ENCODE measurements at places on chromosomes 2 and 18.

- DNase-seq = no peak
Observed at GRCh38 chr2:231866450-231866849, 59.7 kb downstream of the NPPC start.

DNA sequence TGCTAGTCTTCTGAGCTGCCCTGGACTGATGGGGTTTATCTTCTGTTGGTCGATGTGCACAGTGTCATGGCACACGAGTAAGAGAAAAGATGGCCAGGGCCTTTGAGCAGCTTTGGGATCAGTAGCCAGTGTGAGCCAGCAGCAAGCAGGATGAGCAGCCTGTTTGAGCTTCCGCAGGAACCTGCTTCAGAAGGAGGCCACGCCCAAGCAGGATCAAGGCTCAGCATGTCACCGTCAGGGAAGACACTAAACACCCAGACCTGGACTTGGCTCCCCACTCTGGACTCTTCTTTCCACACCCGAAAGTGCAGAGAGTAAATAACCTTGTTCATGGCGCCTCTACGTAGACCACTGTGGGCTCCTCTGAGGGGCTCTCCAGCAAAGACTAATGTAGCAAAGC lies 25.2 kb upstream of the ASB1 start:
- no peak for DNase-seq

- no peak for DNase-seq
Observed at GRCh38 chr2:98775146-98775986, 44.4 kb upstream of the MGAT4A start.

DNA sequence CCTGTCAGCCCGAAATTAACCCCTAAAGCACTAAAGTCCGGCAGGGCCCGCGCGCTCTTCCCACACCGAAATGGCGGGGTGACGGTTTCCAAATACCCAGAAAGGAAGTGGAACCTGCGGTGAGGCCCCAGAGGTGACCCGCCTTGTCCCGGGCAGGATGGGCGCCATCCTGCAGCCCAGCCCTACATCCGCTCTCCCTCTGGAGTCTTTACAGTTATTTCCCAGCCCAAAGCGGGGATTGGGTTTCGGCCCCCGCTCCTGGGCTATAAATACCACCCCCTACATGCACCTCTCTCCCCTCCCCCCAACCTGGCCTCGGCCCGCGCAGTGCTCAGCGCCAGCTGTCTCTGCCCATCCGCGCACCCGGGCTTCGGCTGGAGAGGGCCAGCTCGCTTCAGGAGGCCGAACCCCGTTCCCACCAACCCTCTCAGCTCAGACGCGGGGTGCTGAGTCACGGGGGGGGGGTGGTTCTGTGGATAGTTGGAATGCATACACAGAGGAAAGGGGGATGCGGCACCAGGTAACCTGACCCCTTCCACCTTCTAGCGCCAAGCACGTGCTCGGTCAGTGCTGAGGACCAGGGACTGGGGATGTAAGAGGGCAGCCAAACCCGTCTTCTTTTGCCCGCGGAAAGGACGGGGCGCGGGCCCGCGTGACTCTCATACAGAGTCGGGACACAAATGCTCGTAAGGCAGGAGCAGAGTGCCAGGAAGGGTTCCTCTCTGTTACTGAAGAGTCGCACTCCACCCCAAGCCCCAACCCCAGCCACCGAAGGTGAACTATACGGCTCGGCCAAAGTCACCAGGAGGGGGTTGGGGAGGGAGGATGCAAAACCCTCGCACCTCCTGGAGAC lies at the start of gene TUBA4B:
Gene TUBA4B, plus strand, starts transcription at position 344 of the 853 bp plus-strand sequence. Its CDS starts 165 bp downstream, at position 509.
- peak; percentile 31 for DNase-seq

GRCh38 chr2:15119722-15120175 lies 441.4 kb downstream of the NBAS start:
- no peak for DNase-seq

DNA sequence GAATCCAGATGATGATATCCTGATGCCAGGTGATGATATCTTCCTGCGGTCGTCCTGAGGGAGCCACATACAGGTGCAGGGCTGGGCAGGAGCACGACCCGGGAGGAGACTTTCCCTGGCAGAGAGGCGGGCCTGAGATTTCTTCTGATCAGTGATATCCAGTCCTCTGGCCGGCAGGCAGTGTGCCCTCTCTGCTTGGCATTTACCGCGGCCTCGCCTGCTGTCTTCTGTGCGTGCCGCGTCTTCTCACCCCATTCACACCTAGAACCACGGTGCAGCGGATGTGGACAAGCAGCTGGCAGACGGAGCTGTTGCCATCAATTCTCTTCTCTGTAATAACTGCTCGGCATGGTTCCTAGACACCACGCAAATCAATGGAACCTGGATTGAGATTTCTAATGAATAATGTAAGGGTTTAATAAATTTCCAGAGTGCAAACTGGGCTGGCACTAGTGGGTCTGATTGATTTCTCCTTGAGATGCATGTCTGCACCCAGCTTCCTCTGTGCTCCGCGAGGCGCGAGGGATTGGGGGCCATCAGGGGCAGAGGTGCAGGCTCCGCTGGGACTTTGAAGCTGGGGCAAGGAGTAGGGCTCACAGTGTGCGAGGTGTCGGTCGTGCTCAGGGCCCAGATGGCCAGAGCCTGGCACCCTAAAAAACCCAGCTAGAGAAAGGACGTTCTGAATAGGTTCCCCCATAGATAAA lies 208.9 kb upstream of the HDAC4 start:
- DNase-seq = no peak

DNA sequence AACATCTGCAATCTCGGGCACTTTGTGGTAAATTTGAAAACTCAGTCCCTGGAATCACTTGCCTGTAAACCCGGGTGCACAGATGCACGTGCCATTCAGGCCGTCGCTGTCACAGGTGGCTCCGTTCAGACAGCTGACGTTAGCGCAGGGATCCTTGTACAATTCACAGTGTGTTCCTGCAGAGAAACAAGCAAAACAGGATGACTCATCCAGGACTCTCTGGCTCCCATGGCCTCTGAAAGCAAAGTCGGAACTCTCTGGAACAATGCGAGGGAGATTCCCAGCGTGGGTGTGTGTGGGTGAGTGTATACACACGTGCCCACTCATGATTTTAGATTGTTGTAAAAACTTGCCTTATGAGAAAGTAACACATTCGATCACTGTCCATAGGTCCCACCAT lies 136.1 kb upstream of the PID1 start:
- no peak for DNase-seq

DNA sequence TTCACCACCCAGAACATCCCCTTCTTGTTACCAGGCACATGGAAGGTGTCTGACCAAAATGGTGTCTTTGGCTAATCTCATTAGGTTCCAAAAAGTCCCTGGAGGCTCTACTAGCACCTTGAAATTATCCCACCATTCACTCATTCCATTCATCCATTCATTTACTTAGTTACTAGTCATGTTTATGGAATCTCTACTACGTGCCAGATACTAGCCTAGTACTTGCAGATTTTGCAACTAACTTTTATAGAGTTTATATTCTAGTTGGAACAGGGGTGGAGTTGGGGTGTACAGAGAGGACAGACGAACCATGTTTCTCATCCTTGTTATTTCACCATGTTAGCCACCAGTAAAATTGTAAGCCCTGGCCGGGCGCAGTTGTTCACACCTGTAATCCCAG lies 4.0 kb upstream of the NOP58 start:
- DNase-seq = no peak

DNA sequence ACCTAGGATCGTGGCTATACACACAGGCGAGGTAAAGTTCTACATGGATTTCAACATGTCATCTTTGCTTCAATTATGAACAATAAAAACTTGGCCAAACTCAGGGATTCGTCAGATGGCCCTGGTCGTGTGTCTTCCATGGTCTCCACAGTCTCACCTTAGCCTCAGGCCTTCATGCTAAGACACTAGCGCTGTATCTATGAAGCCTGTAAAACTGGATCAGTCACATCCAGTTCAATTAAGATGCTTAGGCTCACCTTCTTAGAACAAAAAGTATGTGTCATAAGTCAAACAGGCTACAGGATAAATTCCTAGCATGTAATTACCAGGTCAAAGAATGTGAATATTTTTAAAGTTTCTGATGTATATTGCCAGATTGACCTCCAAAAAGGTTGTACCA lies 113.7 kb upstream of the NRP2 start:
- no peak for DNase-seq

DNA sequence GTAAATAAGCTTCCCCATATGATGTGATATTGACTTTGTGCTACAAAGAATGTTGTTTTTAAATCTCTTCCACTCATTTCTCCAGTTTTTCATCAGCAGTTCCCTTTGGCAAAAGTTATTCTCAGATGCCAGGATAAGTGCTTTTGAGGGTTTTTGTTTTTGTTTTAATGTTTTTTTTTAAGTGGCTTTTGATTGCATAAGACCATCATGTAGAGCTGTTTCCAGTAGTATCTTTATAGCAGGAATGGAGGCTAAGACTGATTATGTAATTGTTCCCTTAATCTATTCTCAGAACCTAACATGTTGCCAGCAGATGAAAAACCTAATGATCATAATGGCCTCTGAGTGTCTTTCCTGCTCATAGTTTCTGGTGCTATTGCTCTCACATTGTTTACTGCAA lies 77.9 kb downstream of the CABLES1 start:
- DNase-seq = no peak

DNA sequence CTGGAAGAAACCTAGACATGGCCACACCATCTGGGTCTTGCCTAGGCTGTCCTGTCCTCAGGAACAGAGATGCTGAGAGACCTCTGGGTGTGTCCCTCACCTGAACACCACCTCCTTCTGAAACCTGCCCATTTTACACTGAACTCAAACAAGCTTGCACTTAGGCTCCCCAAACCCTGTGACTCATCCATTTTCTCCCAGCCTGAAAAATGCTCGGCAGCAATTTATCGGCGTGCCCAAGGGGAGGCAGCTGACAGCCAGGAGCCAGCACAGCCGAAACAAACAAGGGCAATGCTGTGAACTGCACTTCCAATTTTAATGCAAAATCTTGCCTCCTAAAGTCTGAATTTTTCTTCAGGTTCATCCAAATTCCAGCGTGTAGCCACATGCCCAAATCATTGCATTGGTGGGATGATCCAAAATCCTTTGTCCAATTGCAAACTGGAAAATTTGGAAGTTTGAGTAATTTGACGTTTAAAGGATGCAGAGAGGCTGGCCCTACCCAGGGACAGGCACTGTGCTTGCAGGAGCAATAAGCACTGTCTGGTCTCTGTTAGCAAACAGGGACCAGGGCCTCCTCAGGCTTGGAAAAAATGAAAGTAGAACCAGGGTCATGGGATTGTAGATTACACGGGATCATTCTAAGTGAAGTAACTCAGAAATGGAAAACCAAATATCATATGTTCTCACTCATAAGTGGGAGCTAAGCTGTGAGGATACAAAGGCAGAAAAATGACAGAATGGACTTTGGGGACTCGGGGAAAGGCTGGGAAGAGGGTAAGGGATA lies 67.7 kb downstream of the GALNT14 start:
- DNase-seq = no peak

DNA sequence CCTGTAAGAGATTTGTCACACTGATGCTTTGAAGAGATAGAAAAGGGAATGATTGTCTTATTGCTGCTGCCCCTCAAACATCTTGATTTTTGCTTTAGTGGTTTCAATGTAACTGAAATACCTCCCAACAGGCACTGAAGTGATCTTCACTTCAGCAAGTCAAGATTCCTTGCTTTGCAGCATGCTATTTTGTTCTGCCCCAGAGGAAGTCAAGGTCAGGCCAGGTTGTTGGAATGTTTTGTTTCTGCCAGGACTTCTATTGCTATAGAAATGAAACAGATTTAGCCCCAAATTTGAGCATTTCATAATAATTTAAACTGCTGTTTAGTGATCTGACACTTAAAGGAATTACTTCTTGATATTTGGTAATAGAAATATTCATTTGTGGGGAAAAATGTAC lies 277.6 kb downstream of the ZNF804A start:
- DNase-seq = no peak

- DNase-seq = peak; percentile 75
Observed at GRCh38 chr2:11129598-11130449, 25.4 kb upstream of the SLC66A3 start.

GRCh38 chr2:37934591-37935513 lies 9.8 kb downstream of the RMDN2 start:
- no peak for DNase-seq

GRCh38 chr2:233814056-233814835 lies 36.1 kb downstream of the MROH2A start:
- no peak for DNase-seq

- DNase-seq = no peak
Observed at GRCh38 chr18:28757466-28758008, 580.6 kb upstream of the CDH2 start.

DNA sequence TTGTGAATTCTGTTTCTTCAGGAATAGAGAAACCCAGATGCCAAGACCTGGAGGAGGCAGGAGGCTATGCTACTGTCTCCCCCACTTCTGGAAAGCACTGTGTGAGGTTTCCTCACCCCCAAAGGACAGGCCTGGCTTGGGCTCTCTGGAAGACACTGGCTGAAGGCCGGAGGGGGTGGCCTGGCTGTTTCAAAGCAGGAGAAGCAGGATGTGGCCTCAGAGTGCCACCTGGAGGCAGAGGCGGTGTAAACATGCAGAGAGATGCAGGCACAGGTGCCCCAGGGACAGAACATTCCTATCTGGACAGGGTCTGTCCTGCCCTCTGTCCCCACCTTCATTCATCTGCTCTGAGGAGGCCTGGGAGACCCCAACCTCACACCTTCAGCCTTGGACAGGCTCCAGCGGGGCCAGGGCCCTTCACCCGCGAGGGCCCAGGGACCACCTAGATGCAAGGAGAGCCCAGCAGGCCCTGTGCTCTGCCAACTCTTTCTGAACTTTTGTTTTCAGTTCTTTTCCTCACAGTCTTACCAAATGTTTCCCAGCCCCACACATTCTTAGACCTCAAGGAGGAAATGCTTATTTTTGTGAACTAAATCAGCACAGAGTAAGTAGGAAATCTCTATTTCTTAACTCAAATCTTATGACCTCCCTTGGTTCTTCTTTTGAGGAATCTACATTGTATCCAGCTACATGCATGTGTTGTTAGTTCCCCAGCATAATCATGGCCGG lies 79.2 kb downstream of the LONRF2 start:
- peak; percentile 80 for DNase-seq

DNA sequence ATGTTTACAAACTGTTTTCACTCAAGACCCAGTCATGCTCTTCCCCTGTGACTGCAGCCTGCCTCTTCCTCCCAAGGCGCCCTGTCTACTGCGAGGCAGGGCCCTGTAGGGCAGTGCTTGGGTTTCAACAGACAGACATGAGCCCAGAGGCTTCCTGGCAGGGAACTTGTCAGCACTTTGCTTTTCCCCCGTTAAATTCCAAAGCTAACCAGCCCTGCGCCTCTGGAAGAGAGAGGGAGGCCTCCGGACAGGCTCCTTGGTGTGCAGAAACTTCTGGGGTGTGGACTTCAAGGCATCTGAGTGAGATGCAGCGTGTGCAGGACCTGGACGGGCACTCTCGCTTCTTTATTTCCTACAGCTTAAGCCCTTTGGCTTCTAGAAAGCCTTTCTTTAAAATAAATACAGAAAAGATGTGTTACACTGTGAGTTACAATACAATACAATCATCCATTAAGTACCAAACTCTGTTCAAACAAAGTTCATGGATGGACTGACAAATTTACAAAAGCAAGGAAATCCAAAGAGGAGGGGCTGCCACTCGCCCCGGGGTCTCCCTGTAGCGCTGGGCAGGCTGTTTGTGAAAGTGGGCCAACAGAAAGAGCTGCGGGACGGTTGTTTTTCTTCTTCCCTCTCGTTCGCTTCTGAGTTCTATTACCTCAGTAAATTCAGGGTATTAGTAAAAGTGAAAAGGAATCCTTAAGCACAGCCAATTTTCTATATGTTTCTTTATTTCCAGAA lies 8.8 kb upstream of the ZNF516 start:
- no peak for DNase-seq

GRCh38 chr2:209425471-209426071 lies 1.7 kb downstream of the MAP2 start:
- DNase-seq = peak; percentile 22

- DNase-seq = no peak
Observed at GRCh38 chr2:17107151-17107550, 411.1 kb downstream of the RAD51AP2 start.
